ENCODE measurements at places on chromosomes 2 and 18.

GRCh38 chr2:191869781-191870180 is 22.9 kb upstream of the CAVIN2 start:
- DNase-seq = no peak

GRCh38 chr2:11932962-11933361 is 186.5 kb downstream of the LPIN1 start:
- DNase-seq = no peak

GRCh38 chr2:118250001-118250400 is 161.7 kb downstream of the INSIG2 start:
- DNase-seq = no peak

GRCh38 chr2:19336781-19337180 is 21.6 kb downstream of the OSR1 start:
- no peak for DNase-seq

GRCh38 chr2:227783404-227784138 is 30.1 kb upstream of the CCL20 start:
- DNase-seq = no peak

DNA sequence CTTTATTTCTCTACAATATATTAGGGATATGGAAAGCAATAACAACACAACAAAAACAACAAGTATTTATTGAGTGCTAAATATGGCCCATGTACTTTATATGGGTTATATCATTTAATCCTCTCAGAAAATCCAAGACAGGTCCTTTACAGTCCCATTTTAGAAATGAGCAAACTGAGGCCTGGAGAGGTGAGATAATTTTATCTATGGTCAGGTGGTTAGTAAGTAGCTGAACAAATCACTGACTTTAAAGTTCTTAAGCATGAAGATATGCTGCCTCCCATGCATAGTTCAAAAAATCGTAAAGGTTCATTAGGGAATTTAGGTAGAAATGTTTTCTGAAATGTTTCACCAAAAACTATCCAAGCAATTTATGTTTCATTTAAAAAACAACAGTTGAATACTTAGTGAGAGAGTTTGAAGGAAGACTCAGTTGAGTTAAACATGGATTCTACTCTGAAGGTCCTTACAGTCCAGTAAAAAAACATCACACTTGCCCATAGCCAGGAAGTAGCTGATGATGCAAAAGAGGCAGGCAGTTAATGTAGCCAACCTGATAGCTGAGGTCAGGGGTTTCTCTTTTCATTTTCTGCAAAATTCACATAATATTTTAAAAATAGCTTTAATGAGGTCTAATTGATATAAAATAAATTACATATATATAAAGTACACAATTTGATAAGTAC is 7.6 kb upstream of the NFE2L2 start:
- DNase-seq = no peak
